Osteoblast (primary cell): ENCODE measurements at places on chromosomes 6 and 20. TPM values are rescaled to one million over a fixed set of nuclear protein-coding genes. Genes with fewer than 3 reads are reported as not detected.

GRCh38 chr6:112827793-112828192, 480.7 kb downstream of the RFPL4B start:
- H3K4me3 ChIP-seq: no peak overlapping the region
- DNase-seq: no peak
- H3K4me1 ChIP-seq: no peaks in the 10 kb centered on the region
- no peaks in the 10 kb centered on the region for H3K36me3 ChIP-seq

GRCh38 chr20:36170542-36171215, 16.1 kb downstream of the EPB41L1 start:
- DNase-seq: no peak
- H3K4me1 ChIP-seq: peaks cover 6% of the 10 kb centered on the region
- no peak overlapping the region for H3K4me3 ChIP-seq
- H3K36me3 ChIP-seq: no peaks in the 10 kb centered on the region

GRCh38 chr6:87851674-87852299, 149.8 kb upstream of the AKIRIN2 start:
- no peak overlapping the region for H3K4me3 ChIP-seq
- DNase-seq: no peak
- no peaks in the 10 kb centered on the region for H3K36me3 ChIP-seq
- H3K4me1 ChIP-seq: no peaks in the 10 kb centered on the region
- H3K27ac ChIP-seq: no peak overlapping the region

The RXRB gene
- 19.2 and 20.9 TPM in 2 replicates for total RNA-seq
